ENCODE measurements at places on chromosomes 6 and 20.

DNA sequence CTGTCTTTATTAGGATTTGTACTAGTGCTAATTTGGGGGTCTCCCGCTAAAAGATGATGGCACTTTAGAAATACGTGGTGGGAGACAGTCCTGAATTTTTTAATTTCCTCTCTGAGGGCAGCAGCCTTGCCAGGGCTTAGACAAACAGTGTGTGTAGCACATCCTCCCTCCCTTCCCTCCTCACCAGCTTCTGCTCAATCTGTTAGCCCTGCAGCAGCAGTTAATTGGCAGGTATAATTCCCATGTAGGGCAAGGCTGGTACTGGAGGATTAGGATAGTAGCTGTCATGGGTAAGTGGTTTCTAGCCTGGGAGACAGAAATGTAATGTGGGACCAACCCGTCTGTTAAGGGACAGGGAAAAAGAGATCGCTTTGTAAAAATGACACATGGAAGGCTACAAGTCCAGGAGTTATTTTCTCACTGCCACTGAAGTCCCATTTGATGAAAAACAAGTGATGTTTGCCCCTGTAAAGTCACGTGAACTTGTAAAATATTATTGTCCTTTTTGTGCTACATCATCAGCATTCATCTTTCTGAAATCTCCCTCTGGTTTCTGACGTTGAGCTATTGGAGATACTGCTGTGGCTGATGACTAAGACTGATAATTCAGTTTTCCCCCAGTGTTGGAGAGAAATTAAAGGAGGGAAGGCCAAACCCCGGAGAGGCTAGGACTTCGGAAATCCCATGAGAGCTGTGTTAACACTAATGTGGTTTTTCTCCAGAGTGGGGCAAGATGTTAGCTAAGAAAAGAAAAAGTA is 40.6 kb downstream of the CTNNBL1 start:
- no peak for DNase-seq

GRCh38 chr6:80022803-80023202 is 18.4 kb downstream of the TTK start:
- no peak for DNase-seq

DNA sequence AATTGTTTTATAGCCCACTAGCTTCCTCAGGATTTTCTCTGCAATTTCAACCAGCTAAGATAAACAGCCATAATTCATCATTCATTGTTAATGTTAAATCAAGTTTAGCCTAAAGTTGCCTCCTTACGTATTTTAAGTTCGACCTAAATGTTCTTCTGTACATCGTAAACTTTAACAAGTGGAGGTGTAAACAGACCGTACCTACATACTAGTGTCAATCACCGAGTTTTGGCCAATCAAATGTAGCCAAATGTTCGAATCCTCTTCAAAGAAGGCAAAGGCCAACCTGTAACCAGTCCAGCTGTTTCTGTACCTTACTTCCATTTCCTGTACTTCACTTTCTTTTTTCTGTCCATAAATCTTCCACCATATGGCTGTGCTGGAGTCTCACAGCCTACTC is 13.5 kb downstream of the MBOAT1 start:
- DNase-seq = no peak

DNA sequence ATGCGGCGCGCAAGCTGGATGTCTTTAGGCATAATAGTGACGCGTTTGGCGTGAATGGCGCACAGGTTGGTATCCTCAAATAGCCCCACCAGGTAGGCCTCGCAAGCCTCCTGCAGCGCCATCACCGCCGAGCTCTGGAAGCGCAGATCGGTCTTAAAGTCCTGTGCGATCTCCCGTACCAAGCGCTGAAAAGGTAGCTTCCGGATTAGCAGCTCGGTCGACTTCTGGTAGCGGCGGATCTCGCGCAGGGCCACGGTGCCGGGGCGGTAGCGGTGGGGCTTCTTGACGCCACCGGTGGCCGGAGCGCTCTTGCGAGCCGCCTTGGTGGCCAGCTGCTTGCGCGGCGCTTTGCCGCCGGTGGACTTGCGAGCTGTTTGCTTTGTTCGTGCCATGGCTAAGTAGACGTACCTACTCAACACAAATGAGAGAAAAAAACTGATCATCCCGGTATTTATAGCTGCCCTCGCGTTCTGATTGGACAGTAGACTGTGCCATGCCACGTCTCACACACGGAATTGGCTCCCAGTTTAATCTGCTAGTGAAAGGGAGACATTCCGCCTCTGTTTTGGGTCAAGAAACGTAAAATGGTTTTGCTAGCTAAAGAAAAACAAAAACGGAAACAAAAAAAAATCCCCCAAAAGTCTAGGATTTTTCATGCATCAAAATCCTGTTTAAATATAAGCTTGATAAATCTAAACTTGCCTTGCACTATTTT is 40.1 kb downstream of the OR2B2 start:
- no peak for DNase-seq

DNA sequence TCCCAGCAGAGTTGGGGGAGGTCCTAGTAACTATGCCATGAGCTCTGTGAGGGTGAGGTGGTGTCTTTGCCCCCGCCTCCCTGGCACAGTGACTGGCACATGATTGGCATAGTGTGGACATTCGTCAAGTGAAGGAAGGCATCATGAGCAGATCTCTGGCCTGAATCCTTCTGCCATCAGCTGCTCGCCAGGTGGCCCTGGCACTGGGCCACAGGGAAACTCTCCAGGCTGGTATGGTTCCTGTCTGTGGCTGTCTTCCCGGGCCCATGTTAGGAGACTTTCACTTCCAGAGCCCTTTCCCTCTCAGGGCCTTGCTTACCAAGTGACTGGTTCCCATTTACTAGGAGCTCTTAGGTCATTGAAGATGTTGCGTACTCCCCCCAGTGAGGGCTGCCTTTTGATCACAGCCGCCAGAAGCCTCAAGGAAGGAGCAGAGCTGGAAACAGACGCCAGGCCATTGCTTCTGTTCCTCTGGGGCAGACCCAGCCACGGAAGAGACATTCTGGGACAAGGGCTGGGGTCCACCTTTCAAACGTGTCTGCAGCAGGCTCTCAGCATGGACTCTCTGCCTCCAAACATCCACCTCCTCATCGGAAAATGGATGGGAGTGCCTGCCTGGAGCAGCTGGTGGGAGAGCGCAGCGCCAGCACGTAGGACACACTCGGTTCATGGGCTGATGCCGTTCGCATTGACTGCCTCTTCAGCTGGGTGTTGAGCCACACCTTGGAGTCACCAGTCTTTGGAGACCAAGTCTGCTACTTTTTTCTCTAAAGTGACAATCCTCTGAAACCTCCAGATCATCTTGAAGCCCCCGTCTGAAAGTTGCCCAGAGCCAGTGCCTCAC is 67.2 kb downstream of the PTPN1 start:
- DNase-seq = no peak

GRCh38 chr6:63418741-63419140 is 99.0 kb upstream of the LGSN start:
- no peak for DNase-seq

DNA sequence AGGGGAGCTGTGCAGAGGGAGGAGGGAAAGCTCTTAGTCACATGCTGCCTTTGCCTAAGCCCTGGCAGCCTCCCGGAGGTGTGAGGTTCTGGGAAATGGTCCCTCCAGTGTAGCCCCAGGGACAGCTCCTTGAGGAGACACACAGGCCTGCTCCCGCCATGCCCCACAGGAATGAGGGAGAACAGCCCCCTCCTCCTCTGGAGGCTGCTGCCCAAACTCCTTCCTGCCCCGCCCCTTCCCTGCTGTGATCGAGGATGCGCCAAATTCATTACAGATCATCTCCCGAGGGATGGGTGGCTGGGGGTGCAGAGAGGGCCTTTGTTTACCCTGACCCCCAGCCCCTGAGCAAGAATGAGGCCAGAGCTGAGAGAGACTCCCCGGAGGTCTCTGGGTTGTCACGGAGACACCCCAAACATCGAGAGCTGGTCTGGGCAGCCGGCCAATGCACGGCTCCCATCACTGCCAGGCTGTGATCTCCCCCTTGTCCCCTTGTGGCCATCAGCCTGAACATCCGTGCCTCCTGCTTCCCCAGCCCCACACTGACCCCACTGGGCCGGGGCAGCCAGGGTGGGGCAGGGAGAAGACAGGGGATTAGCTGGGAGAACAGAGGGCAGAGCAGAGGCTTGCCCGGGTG is 8.4 kb downstream of the CYP21A2 start:
- no peak for DNase-seq

DNA sequence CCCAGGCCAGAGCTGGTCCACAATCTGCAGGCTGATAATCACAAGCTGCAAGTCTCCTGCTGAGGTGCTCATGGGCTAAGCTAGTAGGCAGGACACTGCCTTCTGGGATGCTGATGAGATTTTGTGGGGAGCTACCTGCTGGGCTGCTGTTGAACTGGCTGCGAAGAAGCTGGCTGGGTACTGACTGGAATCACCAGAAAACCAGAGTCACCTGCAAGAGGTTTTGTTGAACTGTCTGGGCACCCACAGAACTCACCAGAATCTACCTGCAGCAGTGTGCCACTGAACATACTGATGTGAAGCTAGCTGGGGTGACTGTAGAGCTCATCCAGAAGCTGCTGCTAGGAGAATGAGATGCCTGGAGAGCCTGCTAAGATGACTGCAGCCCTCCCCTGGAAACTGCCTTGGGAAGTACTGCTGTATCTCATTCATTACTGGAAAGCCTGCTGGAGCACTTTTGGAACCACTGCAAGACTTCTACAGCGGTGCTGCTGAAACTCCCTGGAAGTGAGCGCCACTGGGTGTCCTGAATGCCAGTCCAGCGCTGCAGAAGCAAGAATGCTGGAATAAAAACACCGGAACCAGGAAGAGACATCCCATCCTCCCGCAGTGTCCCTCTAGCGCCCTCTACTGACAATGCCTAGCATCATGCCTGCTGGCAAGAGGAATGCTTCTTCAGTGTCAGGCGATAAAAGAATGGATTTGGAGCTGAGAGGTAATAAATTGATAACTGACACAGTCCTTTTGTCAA is 64.9 kb upstream of the ARHGAP18 start:
- DNase-seq = peak; percentile 83

DNA sequence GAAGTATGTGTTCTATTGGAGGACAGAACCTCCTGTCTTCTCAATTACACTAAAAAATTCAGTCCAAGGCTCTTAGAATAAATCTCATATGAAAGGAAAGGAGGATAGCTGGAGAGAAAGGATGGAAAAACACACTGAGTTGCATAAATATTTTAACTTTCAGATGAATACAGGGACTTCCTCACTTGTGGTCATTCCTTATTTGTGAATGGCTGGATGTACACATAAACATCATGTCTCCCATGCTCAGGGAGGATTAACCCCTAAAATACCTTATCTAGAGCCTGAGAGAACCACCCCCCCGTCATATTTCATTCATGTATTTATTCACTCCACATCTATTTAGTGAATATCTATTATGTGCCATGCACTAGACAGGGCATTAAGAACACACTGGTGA is 217.6 kb upstream of the CITED2 start:
- DNase-seq = no peak

GRCh38 chr6:137884149-137884909 is 17.3 kb downstream of the TNFAIP3 start:
- no peak for DNase-seq

- no peak for DNase-seq
These were observed 47.2 kb upstream of the FLRT3 start for GRCh38 chr20:14384416-14385175.

DNA sequence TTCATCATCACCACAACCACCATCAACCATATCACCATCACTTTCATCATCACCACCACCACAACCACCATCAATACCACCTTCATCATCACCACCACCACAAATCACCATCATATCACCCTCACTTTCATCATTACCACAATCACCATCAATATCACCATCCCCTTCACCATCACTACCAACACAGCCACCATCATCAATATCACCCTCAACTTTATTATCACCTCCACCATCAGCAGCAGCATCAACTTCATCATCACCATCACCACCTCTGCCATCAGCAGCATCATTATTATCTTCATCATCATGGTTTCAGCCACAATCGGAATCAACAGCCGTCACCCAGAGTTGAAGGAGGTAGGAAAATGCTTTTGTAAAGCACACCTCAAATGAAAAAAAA is 225.7 kb upstream of the SULF2 start:
- DNase-seq = no peak

DNA sequence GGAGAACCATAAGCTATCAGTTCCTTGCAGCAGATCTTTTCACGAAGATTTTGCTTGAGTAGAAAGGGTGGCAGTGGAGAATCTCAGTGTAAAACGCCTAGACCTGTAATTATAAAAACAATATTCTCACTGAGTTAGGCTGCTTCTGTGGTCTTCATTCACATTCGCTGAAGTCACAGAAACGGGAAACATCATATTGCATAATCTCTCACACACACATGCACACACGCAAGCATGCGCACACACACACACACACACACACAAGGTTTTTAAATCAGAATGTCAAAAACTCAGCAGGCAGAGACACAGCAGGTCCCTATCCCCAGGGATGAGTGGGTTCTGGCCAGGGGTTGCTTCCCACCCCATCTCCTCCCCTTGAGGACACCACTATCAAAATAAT is 175.5 kb downstream of the ATXN1 start:
- DNase-seq = no peak

GRCh38 chr20:2742431-2742830 is 49.9 kb downstream of the EBF4 start:
- no peak for DNase-seq

GRCh38 chr20:42530855-42531448 is 658.8 kb downstream of the PTPRT start:
- DNase-seq = peak; percentile 59

DNA sequence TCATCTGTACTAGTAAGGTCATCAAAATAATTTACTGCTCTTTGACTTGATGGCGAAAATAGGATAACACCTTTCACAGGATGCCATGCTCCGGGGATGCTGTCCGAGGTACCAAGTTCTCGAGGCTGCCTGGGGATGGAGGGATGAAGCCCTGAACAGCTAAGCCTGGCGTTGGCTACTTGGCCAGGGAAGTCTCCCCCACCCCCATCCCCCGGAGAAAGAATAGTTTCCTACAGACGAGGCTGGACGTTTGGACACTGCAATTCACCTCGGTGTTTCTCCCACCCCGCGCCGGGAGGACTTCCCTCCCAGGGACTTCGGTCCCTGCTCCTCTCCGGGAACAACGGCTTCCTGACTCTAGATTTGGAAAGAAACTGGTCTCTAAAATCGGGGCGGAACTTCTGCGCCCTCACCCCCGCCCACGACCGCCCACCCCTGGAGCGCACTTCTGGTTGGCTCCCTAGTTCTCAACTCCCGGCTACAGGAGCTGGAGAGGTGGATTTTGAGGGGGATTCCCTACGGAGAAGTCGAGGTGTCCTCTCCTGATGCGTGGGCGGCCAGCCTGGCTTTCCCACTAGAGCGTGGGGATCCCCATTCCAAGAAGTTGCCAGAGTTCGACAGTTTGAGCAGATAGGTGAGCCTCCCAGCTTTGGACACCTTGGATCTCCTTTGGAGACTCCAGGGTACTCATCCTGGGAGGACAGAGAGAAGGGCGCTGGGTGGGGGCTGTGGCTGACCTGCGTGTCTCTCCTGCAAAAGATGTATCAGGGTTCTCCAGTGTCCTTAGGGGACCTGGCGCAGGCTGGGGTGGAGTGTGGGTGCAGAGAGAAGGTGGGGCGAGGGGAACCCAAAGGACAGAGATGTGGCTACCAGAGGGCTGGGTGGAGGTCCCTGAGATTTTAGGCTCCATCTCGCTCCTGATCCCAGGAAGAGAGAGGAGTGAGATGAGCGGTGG is 1.1 kb downstream of the PCSK2 start:
- no peak for DNase-seq

- no peak for DNase-seq
These were observed 207.7 kb upstream of the DTNBP1 start for GRCh38 chr6:15870333-15871043.

Data from SK-MEL-5 (cell line).